ENCODE measurements at places on chromosomes 1 and 21.

GRCh38 chr1:162147760-162148159 lies 78.3 kb downstream of the NOS1AP start:
- DNase-seq = no peak

DNA sequence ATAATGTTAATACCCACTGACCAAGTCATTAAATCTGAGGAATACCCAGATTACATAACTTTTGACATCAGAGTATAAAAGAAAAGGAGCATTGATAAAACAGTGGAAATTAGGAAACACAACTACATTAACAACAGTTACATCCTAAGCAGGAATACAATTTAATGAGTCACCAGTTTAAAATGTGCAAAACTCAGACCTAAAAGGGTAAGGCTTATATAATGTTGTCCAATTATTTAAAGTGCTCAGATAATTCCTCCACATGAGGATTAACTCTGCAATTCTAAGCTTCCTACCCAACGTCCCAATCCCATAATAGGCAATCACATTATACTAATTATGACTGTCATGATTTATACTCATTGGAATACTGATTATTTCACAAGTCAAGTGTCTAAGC lies 50.5 kb downstream of the ABL2 start:
- DNase-seq = peak; percentile 61

DNA sequence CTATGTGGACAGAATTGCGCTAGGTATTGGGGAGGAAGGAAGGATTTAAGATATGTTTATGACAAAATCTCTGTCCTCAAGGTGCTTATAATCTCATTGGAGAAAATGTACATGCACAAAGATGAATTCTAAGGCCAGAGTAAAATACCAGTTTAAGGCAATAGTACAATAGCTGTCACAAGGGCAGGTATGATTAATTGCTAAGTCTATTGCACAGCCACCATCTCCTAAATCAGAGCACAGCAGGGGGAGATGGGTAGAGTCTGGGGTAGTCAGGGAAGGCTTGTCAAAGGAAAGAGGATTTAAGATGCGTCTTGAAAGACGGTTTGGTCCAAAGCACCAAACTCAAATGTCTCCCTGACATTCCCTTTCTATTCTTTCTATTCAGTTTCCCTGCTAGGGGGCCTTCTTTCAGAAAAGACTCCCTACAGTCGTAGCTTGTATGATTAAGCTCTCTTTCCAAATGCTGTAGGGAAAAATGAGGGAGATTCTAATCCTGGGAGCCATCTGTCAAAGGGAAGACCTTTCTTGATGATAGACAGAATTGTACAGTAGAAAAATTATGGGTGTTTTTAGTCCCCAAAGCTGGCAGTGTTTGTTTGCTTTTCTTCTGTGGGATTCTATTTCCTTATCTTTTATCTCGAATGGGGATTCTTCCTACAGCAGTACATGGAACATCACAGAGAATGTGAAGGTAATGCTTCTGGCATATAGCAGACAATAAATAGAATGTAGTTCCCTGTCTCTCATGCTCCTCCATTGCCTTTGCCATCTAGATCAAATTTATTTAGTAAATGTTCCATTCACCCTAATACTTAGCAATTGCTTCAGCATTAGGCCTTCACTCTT lies 107.6 kb upstream of the NFIA start:
- DNase-seq = no peak

GRCh38 chr21:42397746-42398394 lies 2.0 kb upstream of the TMPRSS3 start:
- no peak for DNase-seq

DNA sequence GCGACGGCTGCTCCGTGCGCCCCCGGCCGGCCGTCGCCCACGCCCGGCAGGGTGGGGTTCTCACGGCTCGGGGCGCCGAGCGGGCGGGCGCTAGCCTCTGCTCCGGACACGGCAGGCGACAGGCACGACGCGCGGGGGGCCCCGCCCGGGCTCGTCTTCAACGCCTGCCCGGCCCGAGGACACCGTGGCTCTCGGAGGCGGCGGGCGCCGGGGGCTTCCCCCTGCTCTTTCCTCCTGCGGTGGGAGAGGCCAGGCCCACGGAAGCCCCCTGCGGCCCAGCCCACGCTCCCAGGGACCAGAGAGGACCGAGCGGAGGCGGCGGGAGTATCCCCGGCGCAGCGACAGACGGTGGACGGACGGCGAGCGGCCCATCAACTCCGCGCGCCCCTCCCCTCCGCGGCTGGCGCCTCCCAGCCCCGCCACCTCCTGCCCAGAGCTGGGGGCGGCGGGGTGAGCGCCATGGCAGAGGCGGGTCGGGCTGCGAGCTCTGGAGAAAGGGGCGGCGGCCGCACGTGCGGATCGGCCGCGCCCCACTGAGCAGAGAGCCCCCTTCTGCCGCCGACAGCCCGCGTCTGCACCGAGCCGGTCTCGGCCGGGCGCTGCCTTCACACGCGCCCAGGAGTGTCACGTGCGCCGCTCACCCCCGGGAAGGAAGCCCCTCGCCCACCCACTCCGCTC lies at the start of the genes SHE and TDRD10:
SHE (minus strand) TSS at position 347 of the 678 bp plus-strand sequence. CDS start 386 bp downstream, outside the sequence.
TDRD10 (plus strand) TSS at position 154 of the 678 bp plus-strand sequence. CDS start 4,685 bp downstream, outside the sequence.
- DNase-seq = no peak

DNA sequence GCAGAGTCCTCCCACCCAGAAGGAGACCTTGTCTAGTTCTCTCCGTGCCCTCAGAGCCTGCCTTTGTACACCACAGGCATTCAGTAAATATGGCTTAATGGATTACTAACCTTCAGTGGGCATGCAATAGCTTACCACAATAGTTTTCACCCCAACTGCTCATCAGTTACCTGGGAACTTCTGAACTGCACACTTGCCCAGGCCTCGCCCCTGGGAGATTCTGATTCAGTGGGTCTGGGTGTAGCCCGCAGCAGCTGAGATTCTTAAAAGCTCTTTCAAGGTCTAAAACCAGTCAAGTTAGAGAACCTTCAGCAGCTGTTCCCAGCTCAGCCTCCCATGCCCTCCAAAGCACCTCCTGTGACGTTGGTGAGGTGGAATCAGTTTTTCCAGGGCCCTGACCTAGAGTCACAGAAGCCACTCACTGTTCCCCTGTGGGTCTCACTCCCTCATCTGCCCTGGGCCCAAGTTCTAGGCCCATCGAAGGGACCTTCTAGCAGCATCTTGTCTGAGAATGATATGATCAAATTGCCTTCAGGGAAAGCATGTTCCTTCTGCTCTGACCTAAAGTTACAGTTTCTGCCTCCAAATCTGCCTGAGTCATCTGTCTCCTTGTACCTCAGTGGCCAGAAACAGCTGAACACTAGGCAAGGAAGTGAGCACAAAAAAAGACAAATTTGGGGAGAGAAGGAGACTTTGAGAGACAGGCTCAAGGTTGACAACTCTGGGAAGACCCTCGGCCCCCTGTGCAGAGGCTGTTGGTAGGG lies 10.8 kb downstream of the ASAP3 start:
- peak; percentile 71 for DNase-seq

DNA sequence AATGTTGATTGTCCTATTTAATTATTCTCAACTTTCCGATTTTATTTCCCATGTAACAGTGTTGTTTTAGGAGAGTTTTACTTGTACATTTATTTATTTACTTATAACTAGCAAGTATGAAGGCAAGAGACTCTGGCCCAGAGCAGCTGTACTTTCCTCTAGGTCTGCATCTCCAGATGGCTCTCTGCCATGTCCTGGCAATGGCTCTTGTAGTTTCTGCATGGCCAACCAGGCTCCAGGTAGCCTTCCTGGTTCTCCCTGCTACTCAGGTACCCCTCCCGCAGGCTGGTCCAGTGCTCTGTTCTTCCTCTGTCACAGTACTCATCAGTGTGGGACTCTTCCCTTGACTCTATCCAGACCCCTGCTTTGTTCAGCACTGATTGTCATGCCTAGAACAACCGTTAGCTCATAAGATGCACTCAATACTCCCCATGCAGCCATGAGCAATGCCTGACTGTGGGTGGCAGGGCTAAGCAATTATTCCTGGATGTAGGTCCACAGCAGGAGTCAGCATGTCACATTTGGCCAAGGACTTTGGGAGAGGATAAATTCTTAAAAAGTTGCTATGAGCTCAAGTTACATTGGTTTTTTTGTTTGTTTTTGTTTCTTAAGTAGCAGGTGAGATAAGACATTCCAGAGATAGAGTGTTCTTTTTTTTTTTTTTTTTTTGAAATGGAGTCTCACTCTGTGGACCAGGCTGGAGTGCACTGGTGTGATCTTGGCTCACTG lies 10.9 kb upstream of the IL20 start:
- no peak for DNase-seq

GRCh38 chr1:218439541-218440295 lies 94.6 kb downstream of the TGFB2 start:
- no peak for DNase-seq

DNA sequence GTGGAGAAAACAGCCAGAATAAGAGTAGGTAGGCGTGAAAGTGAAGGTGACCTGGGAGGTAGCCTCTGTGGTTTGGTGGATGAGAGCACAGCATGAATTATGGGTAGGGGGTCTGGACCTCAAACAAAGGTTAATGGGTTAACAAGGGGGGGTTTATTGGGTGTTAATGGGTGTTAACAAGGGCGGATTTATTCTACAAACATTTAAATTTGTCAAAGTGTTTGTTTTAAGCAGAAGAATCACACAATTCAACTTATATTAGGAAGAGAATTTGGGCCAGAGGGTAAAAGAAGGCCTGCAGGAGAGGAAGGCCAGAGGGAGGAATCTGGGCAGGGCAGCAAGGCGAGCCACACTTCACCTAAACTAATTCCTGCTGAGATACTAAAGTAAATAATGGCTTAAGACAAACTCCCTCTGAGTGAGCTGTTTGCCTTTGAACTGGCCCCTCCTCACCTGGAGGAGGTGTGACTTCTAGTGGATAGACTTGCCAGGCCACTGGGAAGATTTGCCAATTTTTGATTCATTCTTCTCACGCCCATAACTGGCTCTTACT lies 191.7 kb downstream of the GIPC2 start:
- DNase-seq = no peak

DNA sequence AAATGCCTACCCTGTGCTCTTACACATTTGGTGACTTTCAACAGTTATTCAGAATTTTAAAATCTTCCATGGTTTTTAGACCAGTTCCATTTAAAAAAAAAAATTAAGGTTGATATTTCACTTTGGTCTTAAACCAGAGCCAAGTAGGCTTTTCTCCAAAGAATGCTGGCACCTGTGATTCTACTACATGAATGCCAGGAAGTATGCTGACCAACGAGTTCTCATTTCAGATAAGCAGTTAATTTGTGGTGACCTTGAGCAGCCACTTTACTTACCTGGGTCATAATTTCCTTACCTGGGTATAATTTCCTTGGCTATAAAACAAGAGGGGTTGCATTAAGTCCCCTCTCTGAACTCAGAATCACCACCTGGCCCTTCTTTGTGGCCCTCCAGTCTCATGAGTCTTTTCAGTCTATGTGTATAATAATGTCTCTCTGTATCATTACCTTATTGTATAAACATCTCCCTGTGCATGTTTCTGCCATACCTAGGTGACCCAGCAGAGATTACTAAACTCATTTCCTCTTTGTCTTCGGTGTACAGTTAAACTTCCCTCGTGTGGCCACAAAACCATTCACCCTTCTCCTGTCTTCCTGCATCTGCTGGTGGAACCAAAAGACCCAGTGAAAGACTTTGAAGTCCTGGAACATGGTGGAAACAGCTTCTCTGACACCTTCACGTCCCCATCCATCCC lies 139.1 kb upstream of the DPT start:
- no peak for DNase-seq

- no peak for DNase-seq
Observed at GRCh38 chr1:43945674-43946235, 995 bp upstream of the IPO13 start.

DNA sequence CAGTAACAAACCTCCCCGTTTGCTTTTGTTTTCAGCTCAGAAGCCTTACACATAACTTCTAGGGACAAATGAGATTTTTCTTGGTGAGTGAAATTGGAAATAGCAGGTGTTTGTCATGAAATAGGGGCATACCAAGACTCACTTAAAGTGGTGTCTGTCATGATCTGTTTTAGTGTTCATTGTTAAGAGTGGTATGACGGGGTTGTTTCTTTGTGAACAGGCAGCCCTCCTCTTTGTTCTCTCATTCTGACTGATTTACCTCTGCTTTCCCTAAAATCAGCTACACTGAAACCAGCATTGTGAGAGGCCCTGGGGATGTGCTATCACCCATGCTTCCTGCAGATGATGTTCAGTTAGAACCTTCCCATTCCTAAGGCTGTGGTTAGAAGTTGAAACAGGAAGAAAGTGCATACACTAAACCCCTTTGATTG lies 2.5 kb upstream of the ERO1B start:
- DNase-seq = no peak

DNA sequence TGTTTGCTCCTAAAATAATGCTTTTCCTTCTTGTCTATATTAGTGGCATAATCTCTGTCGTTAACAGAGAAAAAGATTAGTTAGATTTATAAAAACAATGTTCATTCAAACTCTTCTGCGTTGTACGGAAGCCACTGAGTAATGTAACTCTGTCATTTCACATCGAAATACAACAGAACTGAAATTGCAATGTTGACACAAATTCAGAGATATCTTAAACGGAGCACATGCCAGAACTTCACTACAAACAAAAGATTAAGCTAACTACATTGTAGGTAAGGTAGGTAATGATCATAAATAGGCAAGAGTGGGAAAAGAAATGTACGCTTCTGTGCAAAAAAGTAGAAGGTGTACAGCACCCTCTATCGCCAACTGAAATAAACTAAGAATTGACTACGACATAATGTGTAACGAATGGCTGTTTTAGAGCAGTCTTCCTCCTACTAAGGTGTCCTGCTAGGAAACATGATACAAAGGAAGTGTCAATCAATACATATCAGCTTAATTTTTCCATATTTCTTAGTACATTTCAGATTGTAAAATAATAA lies 56.6 kb downstream of the PCNX2 start:
- DNase-seq = peak; percentile 22

DNA sequence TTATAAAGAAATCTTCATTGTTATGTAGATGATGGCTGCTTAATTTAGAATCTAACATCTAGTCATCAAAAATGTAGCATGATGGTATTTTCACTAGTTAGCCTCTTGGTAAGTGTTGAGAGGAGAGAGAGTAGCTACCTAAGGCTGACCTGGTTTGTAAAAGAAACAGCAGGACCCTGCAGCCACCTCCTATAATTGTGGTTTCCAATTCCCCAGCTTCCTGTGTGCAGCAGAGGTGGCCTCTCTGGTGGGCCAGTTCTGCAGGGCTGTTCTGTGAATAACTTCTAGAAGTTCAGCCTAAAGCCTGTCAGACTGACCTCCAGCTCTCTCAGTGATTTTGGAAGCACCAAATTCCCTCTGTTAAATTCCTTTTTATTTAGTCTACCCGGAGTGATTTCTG lies 246.4 kb upstream of the LRRC7 start:
- no peak for DNase-seq
